Stomach (tissue), 19 donors: ENCODE measurements at places on chromosomes 11 and 22. TPM values are rescaled to one million over a fixed set of nuclear protein-coding genes. Genes with fewer than 3 reads are reported as not detected.

GRCh38 chr11:82043316-82043715 is 690.3 kb downstream of the FAM181B start:
- no peak overlapping the region for H3K27ac ChIP-seq
- no peak for DNase-seq
- no peak overlapping the region for H3K4me3 ChIP-seq
- no peaks in the 10 kb centered on the region for H3K36me3 ChIP-seq

DNA sequence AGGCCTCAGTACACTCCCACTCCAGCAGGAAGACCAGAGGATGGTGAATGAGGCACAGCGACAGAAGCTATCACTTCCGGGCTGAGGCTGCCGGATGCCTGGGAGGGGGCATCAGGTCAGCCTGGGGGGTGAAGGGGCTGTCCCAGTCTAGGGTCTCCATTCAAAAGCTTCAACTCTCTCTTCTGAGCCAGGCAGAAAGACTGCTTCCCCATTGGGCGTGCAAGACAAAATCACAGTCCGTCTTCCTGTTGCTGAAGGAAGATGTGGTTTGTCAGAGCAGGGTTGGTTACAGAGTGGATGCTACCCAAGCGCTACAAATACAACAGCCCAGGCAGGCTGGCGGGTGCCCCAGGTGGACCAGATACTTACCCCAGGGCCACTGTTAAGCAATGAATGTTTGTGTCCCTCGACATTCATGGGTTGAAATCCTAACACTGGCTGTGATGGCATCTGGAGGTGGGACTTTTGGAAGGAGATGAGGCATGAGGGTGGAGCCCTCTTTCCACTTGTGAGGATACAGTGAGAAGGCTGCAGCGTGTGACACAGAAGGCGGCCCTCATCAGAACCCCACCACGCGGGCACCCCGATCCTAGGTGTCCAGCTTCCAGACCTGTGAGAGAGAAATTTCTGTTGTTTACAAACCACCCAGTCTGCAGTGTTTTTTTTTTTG is 12.0 kb downstream of the UPK3A start:
- H3K4me3 ChIP-seq = no peak overlapping the region
- H3K4me1 ChIP-seq = no peaks in the 10 kb centered on the region
- no peaks in the 10 kb centered on the region for H3K27me3 ChIP-seq
- H3K27ac ChIP-seq = no peak overlapping the region
- DNase-seq = peak; percentile 37

GRCh38 chr22:49598338-49598737 is 229.3 kb downstream of the BRD1 start:
- no peaks in the 10 kb centered on the region for H3K27me3 ChIP-seq
- no peak overlapping the region for H3K4me3 ChIP-seq
- no peaks in the 10 kb centered on the region for H3K36me3 ChIP-seq

GRCh38 chr22:33126881-33127280 is 68.7 kb upstream of the SYN3 start:
- H3K4me1 ChIP-seq = no peaks in the 10 kb centered on the region
- DNase-seq = peak; percentile 30
- peaks cover 2% of the 10 kb centered on the region for H3K27me3 ChIP-seq
- H3K27ac ChIP-seq = no peak overlapping the region

- peaks cover 33% of the 10 kb centered on the region for H3K36me3 ChIP-seq
- H3K4me1 ChIP-seq = peaks cover 14% of the 10 kb centered on the region
- H3K27ac ChIP-seq = peak overlapping the region; percentile 99
- peak; percentile 36 for DNase-seq
Measured at GRCh38 chr22:31488988-31489617, 539 bp downstream of the EIF4ENIF1 start.

- H3K36me3 ChIP-seq = no peaks in the 10 kb centered on the region
- DNase-seq = no peak
- H3K4me3 ChIP-seq = no peak overlapping the region
Measured at GRCh38 chr11:13687271-13687670, 18.8 kb downstream of the FAR1 start.

DNA sequence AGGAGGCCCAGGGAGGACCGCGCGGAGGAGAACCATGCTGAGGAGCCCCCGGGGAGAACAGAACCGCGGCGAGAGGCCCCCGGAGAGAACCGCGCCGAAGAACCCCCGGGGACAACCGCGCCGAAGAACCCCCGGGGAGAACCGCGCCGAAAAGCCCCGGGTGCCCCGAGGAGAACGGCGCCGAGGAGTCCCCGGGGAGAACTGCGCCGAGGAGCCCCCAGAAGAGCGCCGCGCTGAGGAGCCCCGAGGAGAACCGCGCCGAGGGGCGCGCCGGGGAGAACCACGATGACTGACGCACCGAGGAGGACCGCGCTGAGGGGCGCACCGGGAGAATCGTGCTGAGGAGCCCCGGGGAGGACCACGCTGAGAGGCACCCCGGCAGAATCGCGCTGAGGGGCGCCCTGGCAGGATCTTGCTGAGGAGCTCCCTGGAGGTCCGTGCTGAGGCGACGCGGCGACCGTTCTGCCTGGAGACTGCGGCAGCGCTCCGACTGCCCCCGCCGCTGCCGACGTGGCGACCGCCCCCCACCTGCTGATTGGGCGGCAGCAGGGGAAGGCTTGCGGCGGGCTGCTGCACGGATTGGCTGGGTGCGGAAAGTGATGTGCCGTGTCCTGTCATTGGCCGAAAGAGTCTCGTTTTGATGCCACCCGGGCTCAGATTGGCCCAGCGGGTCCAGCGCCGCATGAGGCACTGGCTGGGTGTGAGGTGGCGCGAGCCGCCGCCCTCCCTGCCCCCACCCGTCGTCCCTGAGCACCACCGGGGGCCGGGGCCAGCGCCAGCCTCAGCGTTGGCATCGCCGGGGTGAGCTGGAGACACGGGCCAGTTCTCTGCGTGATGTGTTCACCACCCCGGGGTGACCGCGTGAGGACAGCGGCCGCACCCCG is at the start of gene KCNQ1OT1:
KCNQ1OT1 (minus strand) TSS at position 464 of the 884 bp plus-strand sequence.
- H3K36me3 ChIP-seq = no peaks in the 10 kb centered on the region
- H3K27me3 ChIP-seq = no peaks in the 10 kb centered on the region
- peak within 1 kb of the TSS; percentile 63 for H3K4me3 ChIP-seq
- no peaks in the 10 kb centered on the region for H3K4me1 ChIP-seq
- DNase-seq = peak; percentile 90

GRCh38 chr11:15969701-15970329 is 386.5 kb downstream of the SOX6 start:
- H3K27me3 ChIP-seq = no peaks in the 10 kb centered on the region
- peaks cover 45% of the 10 kb centered on the region for H3K4me1 ChIP-seq
- H3K36me3 ChIP-seq = no peaks in the 10 kb centered on the region
- peak overlapping the region; percentile 80 for H3K27ac ChIP-seq
- DNase-seq = peak; percentile 31

GRCh38 chr11:19912958-19913892 is 200.6 kb downstream of the NAV2 start:
- H3K36me3 ChIP-seq = no peaks in the 10 kb centered on the region
- no peak for DNase-seq
- H3K27me3 ChIP-seq = no peaks in the 10 kb centered on the region
- H3K27ac ChIP-seq = no peak overlapping the region
- H3K4me3 ChIP-seq = no peak overlapping the region

Gene PAMR1
- total RNA-seq = 26.8 TPM

Gene COMT
- 25.1 TPM for total RNA-seq

Gene VSIG10L2
- not detected for total RNA-seq
